Esophagus squamous epithelium (tissue), 5 donors: ENCODE measurements at places on chromosomes 13 and 19.

DNA sequence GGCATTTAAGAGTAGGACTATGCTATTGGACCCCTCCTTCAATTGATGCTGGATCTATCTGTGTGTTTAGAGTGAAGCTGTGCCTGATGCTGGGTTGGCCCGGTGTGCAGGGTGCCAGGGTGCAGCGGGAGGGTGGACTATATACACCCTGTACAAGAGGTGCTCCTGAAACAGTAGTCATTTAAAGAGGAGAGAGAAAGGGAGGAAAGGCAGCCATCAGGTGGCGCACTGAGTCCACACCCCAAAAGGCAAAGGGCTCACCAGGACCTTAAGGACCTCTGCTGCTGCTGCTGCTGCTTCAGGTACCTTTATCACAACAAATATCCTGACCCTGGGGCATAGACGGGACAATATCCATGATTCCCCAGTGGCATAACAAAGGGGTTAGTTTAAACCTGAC lies 39.4 kb downstream of the ZNF136 start:
- no peak for DNase-seq

- no peak for DNase-seq
These were observed 537.3 kb downstream of the SUCLA2 start for GRCh38 chr13:47463726-47464125.

DNA sequence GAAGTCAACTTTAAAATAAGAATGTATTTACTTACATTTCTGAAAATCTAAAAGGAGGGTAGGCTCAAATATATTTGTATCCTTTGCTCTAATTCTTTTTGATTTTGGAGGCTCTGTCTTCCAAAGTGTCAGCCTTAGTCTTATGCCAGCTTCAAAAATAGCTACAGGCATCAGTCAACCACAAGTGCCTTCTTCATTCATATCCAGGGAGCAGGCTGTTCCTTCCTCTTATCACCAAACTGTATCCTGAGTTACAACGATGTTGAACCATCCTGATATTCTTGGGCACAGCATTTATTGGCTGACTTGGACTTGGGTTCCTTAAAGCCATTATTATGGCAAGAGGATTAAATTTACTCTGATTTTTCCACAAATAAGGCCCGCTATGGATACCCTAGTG lies 1161.3 kb downstream of the PCDH17 start:
- DNase-seq, result no peak

GRCh38 chr19:35639321-35639639 lies 2.3 kb upstream of the ETV2 start:
- no peak for DNase-seq

DNA sequence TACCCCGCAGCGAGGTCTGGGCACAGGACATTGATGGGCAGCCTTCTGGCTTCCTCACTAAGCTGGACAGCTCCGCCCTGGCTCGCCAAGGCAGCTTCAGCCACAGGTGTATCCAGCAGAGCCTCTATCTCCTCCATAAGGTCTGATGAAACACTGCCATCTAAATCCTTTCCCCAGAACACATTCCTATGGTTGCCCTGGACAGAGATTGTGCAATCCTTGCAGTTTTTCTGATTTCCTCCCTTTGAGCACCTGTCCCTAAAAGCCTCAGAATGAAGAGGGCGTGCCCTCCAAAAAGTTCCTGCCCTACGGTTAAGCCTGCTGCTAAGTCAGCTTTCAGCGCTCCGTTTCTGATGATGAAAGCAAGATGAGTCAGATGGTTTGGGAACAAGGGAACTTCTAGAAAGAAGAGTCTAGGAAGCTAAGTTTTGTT lies 21.0 kb downstream of the CLEC4M start:
- DNase-seq, result no peak

- DNase-seq, result peak; percentile 74
These were observed at the start of gene SMARCA4 for GRCh38 chr19:10960314-10961072. SMARCA4 (plus strand) TSS chr19:10961030; CDS start chr19:10984152, 23,122 bp downstream.

GRCh38 chr13:73696271-73696670 lies 437.9 kb downstream of the KLF12 start:
- DNase-seq, result no peak

GRCh38 chr13:36915896-36916640 lies 4.0 kb downstream of the SMAD9 start:
- no peak for DNase-seq

GRCh38 chr13:62850331-62850730 lies 1434.7 kb upstream of the PCDH20 start:
- no peak for DNase-seq

DNA sequence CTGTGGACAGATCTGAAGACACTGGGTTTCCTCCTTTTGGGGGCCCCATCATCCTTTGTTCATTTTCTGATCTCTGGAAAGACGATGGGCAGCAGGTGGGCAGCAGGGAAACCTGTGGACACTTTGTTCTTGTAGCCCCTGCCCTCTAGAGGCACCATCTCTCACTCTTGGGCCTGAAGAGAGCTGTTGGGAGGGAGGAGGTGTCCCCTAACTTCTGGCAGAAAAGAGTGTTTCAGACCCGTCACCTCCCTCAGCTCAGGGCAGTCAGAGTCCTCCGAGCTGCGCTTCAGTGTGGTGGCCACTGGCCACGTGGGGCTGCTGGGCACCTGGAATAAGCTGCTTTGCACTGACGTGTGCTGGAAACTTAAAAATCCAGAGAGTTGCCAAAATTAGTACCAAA lies 26.9 kb upstream of the RNF17 start:
- no peak for DNase-seq
